ENCODE measurements at places on chromosomes 2 and 18.
A peak's percentile ranks its signal among the peaks of the same experiment; 100 is the strongest.

GRCh38 chr2:75705921-75706320, 4.8 kb downstream of the GCFC2 start:
- DNase-seq: no peak

GRCh38 chr2:20110383-20110782, 59.0 kb upstream of the LAPTM4A start:
- no peak for DNase-seq

DNA sequence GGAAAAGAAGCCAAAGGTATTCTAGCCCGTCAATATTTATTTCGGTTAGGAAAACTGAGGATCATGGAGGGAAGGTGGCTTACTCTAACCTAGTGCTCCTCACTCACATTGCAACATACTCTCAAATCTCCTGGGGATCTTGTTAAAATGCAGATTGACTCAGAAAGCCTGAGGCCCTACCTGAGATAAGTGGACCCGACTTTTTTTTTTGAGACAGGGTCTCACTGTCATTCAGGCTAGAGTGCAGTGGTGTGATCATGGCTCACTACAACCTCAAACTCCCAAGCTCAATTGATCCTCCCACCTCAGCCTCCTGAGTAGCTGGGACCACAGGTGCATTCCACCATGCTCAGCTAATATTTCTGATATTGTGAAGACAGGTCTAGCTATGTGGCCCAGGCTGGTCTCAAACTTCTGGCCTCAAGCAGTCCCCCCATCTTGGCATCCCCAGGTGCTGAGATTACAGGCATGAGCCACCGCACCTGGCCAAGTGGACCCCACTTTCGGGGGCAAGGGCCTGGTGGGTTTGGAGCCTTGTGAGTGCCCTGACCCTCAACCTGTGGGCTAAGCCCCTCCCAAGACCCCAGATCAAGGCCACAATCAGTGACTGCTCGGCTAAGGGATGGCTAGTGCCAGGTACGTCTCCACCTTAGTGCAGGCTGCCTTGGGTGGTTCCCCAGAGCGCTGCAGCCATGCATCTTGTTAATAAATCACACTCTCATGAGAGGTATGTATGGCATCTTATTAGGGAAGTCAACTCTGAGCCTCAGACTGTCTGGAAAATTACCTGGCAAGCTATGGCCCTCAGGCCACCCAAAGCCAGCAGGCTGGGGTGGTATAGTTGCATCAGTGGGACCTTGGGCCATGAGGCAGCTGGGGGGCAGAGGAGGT, 1.1 kb upstream of the NEURL3 start:
- no peak for DNase-seq

GRCh38 chr2:196591004-196591403, 48.5 kb upstream of the CCDC150 start:
- no peak for DNase-seq

DNA sequence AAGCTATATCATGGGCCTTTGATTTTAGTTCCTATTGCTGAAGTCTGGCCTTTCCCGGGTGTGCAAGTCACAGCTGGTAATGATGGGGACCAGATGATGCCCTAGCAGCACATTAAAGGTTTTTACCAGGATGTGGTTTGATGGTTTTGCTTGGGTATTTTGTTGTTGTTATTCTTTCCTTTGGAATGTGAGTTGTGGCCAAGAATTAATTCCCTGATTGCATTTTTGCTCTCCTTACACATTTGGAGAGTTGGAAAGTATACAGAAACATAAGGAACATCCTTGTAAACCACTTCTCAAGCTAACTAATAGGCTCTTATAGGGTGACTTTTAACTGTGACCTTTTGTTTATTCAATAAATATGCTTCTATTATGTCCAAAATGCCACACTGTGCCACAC, 154.1 kb upstream of the MMADHC start:
- DNase-seq: no peak

DNA sequence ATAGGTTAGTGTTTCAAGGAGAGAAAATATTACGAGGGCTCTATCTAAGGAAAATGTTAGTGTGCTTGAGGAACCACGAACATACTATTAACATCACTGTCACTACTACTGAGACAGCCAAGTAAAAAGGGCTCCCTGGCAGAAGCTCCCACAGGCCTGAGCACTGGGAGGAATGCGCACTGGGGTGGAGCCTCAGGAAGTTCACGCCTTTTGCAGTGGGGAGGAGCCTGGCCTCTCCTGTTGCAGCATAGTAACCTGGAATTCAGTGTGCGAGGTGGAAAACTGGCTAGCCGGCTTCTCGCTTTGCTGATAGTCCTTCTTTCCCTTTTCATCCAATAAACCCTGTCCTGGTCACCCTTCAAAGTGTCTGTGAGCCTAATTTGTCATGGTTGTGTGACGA, 250.3 kb downstream of the ERBB4 start:
- no peak for DNase-seq

DNA sequence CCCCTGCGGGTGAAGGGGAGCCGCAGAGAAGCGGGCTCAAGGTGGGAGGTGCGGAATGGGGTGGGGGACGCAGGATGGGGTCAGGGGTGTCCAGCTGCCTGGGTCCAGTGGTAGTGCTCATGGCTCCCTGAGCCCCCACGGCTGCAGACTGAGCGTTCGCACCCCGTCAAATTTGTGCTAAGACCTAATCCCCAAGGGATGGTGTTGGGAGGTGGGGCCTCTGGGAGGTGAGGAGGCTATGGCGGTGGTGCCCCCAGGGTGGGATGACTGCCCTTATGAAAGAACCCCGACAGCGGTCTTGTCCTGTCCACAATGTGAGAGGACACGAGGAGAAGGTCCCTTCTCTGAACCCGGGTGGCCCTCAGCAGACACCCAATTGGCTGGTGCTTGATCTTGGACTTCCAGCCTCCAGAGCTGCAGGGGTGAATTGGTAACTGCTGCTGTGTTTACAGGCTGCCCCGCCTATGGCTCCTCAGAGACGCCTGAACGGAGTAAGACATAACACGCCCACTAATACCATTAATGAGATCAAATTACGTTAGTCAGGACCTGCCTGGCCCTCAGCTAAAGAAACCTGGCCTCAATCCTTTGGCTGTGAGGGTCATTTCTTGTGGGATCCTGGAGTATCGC, 42.6 kb downstream of the PXDN start:
- DNase-seq: no peak

- DNase-seq: no peak
These were observed 259.8 kb upstream of the CXCR4 start for GRCh38 chr2:136377423-136378382.

GRCh38 chr2:44952143-44952805, 10.8 kb downstream of the SIX3 start:
- DNase-seq: peak; percentile 58

DNA sequence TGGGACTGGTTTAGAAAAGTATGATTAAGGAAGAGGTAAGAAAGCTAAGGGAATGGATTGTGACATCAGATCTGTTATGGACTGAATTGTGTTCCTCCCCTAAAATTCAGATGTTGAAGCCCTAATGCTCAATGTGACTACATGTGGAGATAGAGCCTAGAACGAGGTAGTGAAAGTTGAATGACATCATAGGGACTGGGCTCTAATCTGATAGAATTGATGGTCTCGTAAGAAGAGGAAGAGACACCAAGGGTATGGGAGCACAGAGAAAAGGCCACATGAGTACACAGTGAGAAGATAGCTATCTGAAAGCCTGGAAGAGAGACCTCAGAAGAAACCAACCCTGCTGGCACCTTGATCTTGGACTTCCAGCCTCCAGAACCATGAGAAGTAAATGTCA, 178.3 kb downstream of the TRIB2 start:
- no peak for DNase-seq

DNA sequence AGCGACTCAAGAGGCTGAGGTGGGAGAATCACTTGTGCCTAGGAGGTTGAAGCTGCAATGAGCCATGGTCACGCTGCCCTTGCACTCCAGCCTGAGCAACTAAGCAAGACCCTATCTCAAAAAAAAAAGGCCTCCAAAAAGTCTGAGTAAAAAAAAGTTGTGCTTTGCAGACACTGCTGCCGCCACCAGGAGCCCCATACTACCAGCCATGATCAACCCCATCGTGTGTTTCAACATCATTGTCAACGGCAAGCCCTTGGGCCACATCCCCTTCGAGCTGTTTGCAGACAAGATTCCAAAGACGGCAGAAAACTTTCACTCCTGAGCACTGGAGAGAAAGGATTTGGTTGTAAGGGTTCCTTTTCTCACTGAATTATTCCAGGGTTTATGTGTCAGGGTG, 137.1 kb downstream of the INO80D start:
- DNase-seq: no peak

GRCh38 chr2:227817850-227818674, 4.4 kb downstream of the CCL20 start:
- peak; percentile 83 for DNase-seq

GRCh38 chr18:48930926-48931325, 19.8 kb downstream of the SMAD7 start:
- no peak for DNase-seq

DNA sequence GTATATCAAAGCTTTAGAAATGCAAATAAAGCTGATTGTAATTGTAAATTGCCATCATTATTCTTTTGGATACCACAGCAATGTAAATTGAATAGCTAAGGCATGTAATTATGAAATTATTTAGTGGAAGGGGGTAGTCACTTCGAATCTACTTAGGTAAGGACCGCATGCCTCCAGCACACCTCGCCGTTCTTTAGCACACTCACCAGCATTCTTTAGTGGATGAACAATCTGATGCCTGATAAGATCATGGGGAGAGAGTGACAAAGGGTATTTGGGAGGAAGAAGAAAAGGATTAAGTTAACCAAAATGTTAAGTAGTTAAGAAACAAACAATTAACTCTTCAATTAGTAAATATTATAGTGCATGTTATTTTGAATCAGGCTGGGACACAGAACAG, 46.4 kb upstream of the DSC1 start:
- no peak for DNase-seq

DNA sequence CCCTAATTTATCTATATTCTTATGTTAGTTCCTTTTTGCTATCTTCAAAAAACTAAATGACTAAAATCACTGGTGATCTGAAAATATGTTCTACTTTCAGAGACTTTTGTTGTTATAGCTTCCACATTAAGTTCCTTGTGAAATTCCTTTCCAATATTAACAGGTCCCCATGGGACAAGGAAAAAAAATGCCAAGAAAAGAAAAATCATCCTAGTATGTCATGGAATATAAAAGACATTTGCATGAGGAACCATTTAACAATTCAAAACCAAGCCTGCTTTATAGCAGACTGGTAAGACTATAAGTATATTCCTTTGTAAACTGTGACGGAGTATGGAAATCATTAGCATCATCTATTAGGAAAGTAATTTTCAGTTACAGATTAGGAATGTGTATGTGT, 48.1 kb downstream of the COBLL1 start:
- no peak for DNase-seq

- DNase-seq: no peak
These were observed 137.0 kb downstream of the MREG start for GRCh38 chr2:215876139-215876936.

- no peak for DNase-seq
These were observed 593.5 kb downstream of the TMEM182 start for GRCh38 chr2:103355287-103355686.

DNA sequence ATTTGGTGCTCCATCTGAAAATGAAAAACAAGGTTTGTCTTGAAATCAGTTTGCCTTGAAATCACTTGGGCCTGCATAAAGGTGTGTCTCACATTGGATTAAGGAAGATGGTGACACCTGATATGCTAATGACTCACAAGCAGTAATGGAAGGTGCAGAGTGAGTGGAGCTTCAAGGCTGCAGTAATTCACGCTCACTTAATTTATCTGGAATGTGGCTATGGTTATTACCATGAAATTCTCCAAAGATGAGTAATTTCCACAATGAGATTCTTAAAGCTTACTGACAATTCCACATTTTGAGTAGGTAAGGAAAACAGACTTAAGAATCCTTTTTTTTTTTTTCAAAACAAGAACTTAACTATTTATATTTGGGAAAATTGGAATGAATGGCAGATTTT, 156.8 kb downstream of the PAX3 start:
- DNase-seq: no peak

- no peak for DNase-seq
These were observed 103.1 kb downstream of the MCFD2 start for GRCh38 chr2:46812361-46813019.

DNA sequence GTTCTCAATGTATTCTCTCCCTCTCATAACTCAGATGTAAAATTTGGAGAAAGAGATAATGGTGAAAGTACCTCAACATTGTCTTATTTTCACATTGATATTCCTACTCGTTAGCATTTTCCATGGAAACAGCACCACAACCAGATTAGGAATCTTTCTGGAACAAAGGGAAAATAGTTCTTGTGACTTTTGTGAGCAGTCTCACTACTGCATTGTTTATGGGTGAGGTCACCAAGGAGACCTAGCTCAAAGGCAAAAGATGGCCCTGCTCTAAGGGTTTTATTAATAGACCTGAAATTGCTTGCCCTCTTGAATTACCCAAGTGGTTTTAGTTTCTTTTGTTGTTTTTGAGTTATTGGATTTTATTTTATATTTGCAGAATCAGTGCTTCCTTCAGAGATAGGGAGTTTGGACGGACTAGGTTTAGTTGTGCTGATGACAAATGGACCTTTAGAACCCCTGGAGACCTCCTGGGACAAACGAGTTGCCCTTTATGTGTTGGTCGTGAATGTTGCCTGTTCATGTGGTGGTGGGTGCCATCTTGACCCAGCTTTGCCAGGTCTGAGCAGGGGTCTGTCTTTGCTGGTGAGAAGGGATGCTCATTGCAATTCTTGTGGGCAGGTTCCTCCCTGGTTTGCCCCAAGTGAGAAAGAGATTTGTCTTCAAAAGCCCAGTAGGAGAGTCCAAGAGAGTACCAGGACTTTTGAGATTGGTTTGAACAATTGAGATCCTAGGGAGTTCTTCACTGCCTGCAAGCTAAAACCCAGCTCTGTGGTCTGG, 58.1 kb downstream of the INPP4A start:
- no peak for DNase-seq

- DNase-seq: no peak
These were observed 33.4 kb upstream of the LYPD1 start for GRCh38 chr2:132703396-132703795.

DNA sequence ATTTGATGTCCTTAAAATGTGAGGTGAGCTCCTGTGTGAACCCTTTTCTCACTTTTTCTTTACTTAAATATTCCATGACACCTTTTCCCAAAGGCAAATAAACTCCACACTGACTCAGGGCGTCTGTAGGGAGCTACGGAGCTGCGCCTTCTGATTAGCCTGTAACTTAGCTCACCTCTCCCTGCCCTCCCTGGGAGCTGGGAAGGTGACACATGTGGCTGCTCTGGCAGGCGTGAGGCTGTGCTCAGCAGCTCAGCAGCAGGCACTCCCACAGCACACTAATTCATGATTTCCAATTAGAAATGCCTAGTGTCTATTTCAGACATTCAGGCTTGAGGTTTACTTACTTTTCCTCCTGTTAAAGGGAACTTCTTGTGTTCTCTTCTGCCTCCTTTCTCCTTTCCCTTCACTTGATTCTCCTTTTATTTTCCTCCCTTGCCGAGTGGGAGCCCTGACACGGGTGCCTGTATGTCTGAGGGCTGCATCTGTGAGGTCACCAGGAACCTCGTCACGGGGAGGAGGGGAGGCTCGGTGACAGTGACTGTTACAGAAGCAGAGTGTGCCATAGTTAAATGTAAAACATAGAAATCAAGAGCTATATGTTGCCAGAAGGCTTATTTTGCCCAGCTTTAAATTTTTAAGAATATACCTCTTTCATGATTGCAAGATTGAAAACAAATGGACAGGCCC, 437.1 kb downstream of the DCDC2C start:
- no peak for DNase-seq

Measured in activated naive CD8-positive, alpha-beta T cell treated with anti-CD3 and anti-CD28 coated beads, Interleukin-2, amount 50 U/mL, for 24 hours (primary cell).